ENCODE measurements at places on chromosomes 3 and 15.

DNA sequence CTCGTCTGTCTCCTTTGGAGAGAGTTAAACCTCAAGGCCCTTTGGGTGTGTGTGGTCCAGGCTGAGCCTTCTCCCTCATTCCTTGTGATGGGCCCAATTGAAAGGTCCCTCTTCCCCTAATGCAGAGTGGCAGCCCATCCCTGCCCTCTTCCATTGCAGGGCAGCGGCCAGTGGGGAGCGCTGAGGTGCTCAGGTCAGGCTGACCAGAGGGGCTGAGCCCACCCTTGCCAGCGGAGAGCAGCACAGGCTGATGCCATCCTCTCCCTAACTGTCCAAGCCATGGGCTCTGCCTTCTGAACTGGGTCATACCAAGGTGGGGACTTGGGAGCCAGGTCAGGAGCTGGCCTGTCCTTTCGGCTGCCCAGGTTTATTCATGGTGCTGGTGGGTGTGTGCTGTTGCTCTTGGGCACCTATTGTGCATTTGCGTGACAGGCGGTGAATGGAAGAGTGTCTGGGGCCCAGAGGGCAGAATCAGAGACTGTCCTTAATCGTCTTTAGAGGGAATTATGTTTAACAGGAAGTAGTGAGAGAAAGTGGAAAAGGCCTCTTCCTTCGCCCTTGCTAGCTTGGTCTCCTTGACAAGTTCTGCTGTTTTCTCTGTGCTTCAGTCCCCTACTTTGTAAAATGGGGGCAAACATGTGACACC lies 96.9 kb downstream of the VGLL4 start:
- DNase-seq, result no peak

- DNase-seq, result no peak
Measured at GRCh38 chr3:127770671-127771355, 51.5 kb downstream of the MGLL start.

DNA sequence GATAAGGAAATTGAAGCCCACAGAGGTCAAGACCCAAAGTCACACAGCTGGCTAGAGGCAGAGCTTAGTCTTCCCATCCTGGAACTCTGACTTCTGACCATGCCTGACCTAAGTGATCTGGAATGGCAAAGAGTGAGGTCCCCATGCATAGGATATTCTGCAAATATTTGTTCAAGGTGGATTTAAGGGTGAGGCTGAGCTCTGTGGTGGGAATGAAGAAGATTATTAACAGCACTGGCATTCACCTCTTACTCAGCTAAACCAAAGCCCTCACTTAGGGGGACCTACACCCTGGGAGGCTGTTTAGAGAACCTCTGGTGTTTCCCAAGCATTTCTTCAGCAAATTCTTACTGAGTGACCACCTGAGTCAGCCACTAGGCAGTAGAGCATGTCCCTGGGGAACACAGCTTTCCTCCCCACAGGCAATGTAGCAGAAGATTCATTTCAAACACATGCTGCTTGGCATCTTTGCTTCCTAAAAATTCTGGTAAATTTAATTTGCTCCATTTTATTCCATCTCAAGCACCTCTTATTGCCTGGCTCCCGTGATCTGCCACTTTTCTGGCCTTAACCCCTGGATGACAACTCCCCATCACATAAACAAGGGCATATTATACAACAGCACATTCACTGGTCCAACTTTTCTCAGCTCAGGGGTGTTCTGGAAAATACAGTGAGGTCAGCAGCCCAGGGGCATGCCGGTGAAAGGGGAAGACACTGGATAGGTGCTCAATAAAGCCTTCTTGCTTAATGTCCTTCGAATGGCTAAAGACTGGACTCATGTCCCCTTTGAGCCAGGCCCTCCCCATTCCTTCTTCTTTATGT lies 176.0 kb downstream of the ABHD5 start:
- no peak for DNase-seq

DNA sequence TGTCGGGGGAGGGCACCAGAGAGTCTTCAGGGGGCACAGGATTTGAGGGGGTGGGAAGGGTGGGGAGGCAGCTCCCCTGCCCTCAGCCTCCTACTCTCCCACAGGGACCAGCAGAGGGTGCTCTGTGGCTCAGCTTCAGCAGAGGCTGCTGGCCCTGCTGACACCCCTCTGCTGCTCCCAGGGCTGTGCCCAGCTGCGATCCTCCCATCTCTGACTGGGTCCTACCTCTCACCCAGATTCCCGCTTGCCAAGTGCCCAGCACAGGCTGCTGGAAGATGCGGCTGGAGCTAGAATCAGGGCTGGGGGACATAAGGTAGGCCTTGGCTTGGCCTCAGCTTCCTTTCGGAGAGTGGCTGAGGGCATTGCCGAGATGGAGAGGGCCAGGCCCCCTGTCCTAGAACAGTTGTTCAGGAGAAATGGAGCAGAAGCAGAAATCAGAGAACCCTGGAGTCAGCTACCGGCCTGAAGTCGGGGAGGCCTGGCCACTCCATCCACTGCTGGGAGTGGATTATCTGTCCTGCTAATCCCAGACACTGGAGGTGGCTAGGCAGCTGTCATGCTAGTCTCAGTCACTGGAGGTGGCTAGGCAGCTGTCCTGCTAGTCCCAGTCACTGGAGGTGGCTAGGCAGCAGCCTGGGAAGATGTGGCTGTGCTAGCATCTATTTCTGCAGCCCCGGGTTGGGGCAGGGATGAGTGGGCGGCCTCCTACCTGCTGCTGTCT lies 3.9 kb downstream of the GRM2 start:
- no peak for DNase-seq

DNA sequence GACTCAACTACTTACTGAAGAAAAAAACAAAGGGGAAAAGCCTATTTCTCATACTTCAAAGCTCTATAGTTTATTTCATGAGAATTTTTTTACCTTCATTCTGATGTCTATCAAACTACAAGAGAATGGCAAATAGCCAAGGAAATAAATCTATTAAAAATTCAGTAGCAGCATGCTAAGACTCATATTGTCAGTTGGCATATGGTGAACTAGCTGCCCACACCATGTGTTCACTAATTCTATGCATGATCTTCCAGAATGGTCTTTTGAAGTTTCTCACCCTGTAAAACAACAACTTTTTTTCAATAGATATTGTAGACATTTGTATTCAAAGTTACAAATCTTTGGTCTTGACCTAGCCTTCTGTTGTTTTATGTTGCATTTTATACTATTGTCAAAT lies 386.2 kb downstream of the RSL24D1 start:
- DNase-seq, result no peak

DNA sequence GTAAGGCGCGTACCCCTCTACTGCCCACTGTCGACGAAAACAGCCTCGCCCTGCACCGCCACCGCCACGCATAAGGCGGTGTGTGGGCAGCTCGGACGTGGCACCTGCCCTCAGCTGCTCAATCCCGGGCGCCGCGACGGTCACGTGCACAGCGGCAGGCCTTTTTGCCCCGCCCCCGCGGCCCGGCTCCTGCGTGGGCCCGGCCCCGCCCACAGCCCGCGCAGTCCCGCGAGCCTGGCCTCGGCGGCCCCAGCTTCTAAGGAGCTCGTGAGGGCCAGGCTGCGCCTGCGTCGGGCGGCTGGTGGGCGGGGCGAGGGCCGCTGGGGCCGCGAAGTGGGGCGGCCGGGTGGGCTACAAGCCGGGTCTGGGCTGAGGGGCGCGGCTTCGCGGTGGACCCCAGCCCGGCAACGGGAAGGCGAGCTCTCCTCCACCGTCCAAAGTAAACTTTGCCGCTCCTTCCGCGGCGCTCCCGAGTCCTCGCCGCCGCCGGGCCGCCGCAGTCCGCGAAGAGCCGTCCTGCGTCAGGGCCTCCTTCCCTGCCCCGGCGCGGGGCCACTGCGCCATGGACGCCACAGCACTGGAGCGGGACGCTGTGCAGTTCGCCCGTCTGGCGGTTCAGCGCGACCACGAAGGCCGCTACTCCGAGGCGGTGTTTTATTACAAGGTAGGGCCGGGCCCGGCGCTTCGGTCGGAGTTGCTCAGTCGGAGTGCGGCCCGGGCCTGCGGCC lies at the start of gene CAPN7:
Gene CAPN7 (plus strand): TSS at position 313 of the 728 bp plus-strand sequence. CDS start 250 bp downstream, at position 563.
- DNase-seq, result peak; percentile 79

DNA sequence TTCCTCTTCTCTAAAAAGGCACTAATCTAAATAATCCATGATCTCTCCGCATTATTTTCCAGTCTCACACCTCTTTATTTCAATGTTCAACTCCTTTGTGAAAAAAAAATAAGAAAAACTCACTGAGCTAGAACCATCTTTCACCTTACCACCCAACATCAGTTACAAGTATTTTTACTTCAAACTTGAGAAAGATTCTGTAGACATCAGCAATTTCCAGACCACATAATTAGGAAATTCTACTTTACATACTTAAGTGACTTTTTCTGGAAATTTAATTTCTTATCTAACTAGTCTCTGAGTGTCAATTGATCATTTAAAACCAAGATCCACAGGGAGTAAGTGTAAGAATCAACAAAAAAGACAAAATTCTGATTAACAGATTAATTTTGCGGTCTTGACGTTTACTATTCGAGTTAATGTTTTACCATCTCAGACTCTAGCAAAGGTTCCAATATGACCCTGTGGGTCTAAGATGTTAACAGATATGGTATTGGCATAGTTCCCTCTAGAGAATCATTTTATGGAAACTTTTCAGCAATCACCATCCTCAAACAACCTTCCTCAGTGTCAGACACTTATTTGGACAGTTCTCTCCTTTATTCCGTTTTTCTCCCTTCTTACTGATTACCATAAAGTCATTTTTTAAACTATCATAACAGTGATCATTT lies 5.1 kb downstream of the ATP13A3 start:
- DNase-seq, result no peak

- no peak for DNase-seq
Measured at GRCh38 chr3:177792311-177793030, 595.2 kb upstream of the TBL1XR1 start.

DNA sequence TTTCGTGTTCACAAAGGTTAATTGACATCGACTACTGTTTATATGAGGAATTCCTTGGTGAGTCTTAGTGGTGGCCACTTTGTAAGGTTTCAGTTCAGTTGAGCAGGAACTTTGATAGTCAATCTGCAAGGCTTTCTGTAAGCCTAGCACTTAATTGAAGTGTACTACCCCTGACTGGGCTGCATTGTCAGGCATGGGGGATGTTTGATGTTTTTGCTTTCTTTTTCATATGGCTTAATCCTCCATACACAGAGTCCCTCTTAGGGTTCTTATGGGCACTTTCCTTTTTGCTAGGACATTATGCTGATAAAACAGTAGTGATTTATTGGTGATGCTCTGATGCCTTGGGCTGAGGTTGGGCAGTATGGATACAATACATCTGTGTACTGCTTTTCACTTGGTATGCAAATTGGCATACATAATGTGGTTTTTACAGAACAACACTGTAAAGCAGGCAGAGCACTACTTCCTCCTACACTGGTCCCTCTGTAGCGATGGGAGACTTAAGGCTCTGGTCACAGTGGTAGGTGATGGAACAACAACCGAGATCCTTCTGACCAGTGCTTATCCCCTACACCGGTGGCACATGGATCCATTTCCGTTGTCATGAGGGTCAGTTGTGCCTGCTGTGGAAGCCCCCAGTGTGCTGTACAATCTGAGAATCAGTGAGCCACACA lies 261.0 kb downstream of the MFSD1 start:
- no peak for DNase-seq

GRCh38 chr15:98612490-98613110 lies 35.7 kb upstream of the IGF1R start:
- no peak for DNase-seq
